ENCODE measurements at places on chromosomes 2 and 18.

DNA sequence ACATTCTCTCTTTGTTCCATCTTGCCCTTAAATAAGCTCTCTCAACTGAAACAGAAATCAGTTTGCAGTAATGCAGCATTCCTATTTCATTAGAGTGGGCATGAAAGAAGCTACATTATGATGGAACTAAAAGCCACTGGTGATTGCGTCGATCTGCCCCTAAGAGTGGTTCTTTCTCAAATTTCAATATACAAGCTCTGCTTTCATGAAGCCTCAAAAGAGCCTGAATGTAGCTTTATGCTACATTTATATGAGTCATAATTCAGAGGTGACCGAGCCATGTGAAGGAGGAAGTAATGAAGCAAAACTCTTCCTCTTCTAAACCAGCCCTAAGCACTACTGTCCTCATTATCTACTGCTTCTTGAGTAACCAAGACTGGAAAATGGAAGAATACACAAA lies 64.8 kb upstream of the CYTIP start:
- no peak for DNase-seq

- DNase-seq, result no peak
Measured at GRCh38 chr18:37975446-37975845, 409.8 kb upstream of the CELF4 start.

- no peak for DNase-seq
Measured at GRCh38 chr2:190467575-190468083, 59.5 kb downstream of the MFSD6 start.

GRCh38 chr18:41860987-41861386 lies 94.0 kb upstream of the PIK3C3 start:
- DNase-seq, result no peak

DNA sequence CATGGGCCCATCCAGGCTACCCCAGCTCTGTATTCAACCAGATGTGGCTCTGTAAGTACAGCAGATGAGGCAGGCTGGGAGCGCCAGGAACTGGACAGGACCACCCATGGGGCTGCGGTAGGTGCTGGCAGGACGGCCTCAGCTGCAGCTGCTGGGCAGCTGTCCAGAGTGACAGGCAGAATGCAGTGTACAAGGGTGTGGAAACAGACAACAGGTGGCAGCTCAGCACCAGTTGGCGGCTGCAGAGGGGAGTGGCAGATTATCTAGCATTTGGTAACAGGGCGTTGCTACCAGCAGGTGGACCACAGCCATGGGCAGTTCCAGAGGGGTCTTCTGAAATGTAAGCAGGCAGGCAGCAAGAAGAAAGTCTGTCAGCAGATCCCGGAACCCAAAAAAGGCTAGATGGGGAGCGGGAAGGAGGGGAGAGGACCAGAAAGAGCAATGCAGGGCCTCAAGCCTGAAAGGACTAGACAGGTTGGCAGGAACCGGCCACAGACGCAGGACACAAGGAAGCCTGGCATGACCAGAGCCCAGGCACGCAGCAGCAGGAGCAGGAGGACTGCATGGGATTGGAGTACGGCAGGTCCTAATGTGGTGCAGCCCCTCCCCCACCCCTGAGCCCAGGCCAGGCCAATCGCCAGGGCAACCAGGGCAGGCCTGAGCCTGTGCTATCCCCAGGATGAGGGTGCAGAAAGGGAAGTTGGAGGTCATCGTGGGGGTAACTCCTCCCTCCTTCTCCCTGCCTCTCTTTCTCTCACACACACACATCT lies 24.7 kb downstream of the PKDCC start:
- DNase-seq, result no peak

- DNase-seq, result no peak
Measured at GRCh38 chr2:223081789-223082188, 29.8 kb downstream of the KCNE4 start.

DNA sequence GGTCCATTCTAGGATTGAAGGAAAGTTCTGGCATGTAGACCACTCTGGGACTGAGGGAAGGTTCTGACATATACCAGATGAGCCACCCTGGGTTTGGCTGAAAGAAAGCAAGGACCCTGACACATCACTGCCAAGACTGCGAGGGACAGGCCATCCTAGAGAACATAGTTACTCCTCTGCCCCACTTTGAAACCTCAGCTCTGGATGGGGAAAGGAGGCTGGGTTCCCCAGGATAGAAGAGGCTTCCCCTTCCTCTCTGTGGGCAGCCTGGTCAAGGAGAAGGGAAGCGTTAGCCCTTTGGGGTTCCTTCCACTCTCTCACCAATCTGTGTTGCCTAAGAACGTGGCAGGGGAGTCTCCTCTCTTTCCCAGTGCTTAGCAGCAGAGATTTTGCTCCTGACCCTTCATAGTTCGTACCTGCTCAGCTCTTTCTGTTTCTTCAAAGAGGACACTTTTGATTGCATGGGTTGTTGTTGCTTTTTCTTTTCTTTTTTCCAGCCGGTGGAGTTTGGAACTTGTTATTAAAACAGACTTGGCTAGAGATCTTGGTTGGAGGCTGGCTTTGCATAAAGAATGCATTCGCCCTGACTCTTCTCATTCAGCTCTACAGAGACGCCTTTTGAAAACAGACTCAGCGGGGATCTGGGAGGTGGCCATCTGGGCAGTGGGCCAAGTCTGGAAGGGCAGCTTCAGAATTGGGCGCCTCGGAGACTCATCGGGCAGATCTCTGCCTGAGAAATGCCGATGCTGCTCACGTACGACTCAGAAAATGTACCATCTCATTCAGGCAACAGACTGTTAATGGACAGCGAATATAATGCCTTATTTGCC lies 166.1 kb downstream of the CLIP4 start:
- DNase-seq, result no peak

DNA sequence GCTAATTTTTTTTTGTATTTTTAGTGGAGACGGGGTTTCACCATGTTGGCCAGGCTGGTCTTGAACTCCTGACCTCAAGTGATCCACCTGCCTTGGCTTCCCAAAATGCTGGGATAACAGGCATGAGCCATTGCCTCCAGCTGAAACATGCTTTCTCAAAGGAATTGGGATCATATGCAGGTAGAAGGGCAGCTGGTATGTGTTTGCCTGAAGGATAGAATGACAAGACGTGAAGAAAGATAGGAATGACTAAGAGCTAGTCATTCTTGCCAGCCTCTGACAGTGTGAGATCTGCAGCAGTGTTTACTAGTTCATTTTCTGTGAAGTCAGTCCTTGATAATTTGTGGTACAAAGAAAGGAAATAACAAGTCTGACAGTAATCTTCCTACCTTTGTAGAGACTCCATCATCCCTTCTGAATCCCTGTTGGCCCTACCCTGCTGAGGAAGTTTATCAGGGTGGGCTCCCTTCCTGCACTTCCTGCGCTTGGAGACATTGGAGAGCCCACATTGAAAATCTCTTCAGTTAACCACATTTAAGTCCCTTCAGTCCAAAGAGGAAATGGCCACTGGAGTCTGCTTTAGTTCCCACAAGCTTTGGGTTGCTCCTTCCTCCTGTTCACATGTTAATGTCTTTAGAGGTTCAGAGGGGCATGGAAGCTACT lies 14.7 kb downstream of the CFLAR start:
- DNase-seq, result no peak

GRCh38 chr18:49075681-49076080 lies 124.9 kb upstream of the SMAD7 start:
- no peak for DNase-seq

GRCh38 chr2:20015482-20016083 lies 3.1 kb upstream of the MATN3 start:
- no peak for DNase-seq

DNA sequence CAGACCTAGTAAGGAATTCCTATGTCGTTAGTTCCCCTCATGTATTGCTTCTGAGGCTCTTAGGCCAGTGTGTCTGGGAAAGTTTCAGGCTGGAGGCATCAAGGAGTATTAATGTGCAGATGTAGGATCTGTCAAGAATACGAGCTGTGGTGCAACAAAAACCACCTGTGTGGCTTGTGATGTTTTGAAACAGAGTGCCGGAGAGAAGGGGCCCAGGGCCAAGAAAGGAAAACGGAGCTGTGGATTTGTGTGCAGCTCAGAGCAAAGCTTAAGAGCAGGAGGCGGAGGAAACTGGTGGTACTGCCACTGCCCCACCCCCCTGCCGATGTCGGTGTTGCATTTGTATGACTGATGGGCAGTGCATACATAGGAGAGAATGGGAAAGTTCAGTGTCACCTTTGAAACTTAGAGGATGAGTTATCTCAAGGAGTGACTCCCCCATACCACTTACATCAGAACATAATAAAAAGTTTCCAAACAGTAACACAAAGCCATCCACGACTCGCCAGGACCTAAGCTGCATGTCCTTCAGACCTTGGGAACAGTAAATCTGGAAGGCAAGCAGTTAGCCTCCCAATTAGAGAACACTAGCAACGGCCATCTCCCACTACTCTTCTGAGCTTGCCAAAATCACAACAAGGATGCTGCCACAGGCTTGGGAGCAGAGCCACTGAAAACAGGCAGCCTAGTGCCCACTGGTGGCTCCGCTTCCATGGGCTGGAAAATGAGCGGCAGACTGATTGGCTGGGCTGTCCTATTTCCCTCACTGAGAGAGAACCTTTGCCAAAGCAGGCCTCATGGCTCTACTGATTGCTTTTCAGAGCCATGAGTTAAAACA lies 152.7 kb upstream of the NT5C1B start:
- DNase-seq, result no peak

DNA sequence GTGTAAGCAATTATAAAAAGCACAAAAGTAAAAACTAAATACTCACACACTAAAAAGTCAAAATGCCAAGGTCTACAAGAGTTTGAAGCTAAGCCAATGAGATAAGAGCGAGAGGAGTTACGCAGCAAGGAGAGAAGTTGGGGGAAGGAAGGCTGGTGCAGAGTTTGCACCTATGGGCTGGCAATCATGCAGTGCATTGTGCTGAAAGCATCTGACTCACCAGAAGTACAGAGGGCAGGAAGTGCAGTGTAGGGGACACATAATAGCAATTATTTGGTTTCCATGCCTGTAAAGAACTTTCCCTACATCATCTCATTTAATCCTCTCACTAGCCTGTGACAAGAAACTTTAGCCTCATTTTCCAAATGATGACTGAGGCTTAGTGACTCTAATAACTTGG lies 142.7 kb upstream of the KYNU start:
- DNase-seq, result no peak

DNA sequence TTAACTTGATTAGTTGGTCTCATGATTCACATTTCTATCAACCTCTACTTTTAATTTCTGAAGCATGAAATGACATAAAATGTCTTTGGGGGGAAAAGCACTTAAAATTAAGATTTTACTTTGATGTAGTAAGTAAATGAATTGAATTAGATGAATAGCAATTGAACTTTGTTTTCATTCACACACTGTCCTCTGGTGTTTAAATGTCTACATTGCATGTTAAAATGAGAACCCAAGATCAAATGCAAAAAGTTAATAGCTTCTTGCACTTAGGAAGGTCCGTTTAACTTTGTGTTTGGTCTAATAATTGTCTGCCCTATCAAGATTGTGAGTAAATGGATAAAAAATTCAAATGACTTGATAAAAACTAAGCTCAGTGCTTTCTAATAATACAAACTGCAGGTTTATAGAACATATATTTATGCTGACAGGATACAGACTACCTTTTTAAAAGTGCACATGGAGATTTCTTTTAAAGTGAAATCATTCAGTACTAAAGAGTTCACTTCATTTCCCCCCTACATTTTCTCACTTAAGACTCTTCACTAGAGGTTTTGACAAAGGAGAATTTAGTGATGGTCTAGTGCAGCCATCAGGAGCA lies 156.2 kb upstream of the NABP1 start:
- no peak for DNase-seq

DNA sequence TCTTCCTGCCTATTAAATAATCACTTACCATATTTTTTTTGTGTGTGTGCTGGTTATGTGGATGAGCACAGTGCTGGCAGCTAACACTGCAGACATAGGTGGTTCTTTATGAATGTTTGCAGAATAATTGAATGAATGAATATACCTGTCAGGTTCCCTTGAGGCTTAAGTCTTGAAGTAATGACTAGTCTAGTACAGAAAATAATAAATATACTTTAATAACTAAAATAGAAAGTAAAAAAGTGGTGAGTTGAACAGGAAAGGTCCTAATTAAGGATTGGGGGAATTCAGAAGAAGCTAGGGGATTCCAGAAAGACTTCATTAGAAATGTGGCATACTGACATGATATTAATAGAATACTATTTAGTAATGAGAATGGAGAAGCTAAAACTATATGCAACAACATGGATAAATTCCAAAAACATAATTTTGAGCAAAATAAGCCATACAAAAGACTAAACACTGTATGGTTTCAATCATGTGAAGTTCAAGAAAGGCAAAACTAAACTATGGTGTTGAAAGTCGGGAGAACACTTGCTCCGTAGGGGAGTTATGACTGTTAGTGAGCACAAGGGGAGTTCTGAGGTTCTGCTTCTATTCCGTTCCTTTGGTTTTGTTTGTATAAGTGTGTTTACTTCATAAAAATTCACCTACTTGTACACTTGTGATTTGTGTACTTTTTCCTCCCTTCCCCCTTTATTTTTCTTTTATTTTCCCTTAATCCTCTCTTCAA lies 464.6 kb downstream of the MTX2 start:
- no peak for DNase-seq

DNA sequence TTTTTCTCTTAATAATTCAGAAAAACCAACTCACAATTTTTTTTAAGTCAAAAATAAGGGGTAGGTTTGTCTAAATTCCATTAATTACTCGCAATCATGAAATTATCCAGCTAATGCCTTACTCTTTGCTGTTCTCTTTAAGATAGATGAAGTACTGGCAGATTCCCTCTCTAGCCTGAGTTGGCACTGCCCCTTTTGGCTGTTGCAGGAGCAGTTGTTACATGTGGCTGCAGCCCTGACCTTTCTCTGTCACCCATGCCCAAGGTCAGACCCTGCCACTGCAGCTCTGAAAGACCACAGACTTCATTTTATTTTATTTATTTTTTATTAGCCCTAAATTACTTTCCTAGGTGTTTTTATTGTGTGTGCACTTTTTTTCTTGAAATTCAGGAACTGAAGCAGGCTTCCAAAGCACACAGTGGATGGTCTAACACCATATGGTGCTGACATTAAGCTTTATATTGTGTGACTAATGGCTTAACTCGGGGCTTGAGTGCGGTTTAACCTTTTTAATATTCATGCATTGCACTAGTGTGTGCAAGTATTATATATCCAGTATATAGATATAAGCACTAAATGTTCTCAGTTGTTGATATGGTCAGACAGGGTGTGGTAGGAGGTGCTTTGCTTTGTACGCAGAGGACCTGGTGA lies 313.0 kb downstream of the CDH2 start:
- DNase-seq, result no peak

- no peak for DNase-seq
Measured at GRCh38 chr18:7272311-7273049, 41.6 kb downstream of the LRRC30 start.

- no peak for DNase-seq
Measured at GRCh38 chr18:26697186-26697884, 149.0 kb upstream of the KCTD1 start.

GRCh38 chr2:15729709-15730544 lies 138.3 kb downstream of the DDX1 start:
- no peak for DNase-seq

DNA sequence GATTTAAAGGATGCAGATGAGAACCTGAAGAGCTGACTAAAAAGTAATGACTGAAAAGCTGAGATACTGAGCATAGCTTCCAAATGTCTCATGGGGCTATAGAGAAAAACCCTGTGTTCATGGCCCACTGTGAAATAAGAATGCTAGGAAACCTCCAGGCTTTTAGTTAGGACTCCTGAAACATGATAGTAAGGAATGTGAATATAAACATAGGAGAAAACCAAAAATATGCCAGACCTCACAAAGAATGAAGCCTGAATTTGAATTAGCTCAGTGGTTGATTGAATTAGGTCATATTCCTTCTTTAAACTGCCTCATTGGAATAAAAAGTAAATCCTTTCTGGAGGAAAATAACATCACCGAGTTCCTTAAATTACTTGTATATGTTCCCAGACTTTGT lies 194.5 kb upstream of the NXPH2 start:
- DNase-seq, result no peak
